ENCODE measurements at places on chromosomes 11 and 22.

GRCh38 chr22:46596819-46597218 is 23.4 kb upstream of the GRAMD4 start:
- no peak for DNase-seq

GRCh38 chr22:29519996-29520395 is 33.6 kb downstream of the THOC5 start:
- DNase-seq: no peak

- DNase-seq: no peak
These were observed 188.3 kb downstream of the OPCML start for GRCh38 chr11:133343951-133344350.

- DNase-seq: no peak
These were observed 99.4 kb downstream of the SHANK2 start for GRCh38 chr11:71153005-71153390.

- DNase-seq: no peak
These were observed 20.7 kb downstream of the RPUSD4 start for GRCh38 chr11:126190792-126191191.

DNA sequence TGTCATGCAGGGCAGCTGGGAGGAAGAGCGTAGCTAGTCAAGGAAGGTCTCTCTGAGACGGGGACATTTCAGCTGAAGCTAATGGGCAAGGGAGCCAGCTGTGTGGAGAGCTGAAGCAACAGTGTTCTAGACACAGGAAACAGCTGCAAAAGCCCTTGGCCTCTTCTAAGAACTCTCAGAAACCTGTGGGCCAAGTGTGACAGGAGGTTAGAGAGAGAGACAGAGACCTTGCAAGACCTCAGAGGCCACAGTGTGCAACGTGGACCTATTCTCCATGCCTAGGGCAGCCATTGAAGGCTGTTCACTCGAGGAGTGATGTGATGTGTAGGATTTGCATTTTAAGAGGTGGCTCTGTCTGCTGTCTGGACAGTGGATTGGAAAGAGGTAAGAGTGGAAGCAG is 48.7 kb upstream of the TNRC6B start:
- DNase-seq: no peak

DNA sequence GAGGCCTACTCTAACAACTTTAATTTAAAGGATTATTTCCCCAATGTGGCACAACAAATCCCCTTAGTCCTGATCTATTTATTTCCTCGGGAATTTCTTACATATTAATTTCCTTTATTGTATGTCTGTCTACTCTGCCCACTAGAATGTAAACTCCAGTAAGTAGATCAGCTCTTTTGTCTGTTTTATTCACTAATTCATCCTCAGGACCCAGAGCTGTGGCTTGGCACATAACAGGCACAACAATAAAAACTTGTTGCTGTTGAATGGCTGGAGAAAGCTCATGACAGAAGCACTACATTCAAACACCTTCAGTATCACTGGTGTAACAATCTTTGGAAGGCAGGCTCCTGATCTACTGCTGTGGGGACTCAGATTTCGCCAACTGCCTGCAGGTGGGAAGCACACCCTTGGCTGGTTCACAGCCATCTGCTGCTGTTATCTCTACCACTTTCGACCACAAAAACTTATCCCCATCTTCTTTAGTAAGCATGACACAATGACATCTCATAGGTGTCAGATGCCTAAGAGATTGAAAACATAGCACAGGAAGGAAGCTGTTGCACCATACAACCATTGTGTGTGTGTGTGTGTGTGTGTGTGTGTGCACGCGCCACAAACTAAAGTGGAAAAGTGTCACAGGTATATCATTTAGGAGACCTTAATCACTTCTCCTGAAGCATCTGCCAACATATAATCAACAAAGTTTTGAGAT is 11.9 kb downstream of the HIRA start:
- DNase-seq: no peak

- DNase-seq: no peak
These were observed 6.8 kb downstream of the QSER1 start for GRCh38 chr11:32899438-32899837.

GRCh38 chr11:60658409-60658808 is 41.0 kb upstream of the MS4A8 start:
- DNase-seq: no peak

DNA sequence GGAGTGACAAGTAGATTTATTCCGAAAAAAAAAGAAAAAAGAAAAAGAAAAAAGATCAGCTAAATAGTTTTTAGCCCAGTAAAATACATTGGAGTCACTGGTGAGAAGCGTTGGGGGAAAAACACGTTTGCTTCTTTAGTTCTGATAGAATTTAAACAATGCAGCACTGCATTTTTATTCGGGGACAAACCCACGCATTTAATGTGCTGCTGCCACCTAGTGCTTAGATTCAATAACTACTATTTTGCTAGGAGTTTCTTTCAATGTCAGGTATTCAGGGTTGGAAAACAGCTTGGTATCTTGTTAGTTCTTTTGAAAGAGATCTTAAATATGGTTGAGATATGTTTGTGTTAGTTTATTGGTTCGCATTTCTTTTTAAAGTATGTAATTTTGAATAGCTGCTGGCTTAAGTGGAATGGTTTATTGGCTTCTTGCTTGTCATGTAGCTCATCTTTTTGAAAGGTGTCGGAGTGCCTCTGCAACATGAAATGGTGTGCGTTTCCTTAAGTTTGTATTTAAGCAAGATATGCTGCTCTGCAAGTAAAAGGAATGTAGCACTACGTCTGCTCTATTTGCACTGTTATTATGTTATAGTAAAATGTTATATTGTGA is 41.9 kb downstream of the SVIP start:
- peak; percentile 46 for DNase-seq

DNA sequence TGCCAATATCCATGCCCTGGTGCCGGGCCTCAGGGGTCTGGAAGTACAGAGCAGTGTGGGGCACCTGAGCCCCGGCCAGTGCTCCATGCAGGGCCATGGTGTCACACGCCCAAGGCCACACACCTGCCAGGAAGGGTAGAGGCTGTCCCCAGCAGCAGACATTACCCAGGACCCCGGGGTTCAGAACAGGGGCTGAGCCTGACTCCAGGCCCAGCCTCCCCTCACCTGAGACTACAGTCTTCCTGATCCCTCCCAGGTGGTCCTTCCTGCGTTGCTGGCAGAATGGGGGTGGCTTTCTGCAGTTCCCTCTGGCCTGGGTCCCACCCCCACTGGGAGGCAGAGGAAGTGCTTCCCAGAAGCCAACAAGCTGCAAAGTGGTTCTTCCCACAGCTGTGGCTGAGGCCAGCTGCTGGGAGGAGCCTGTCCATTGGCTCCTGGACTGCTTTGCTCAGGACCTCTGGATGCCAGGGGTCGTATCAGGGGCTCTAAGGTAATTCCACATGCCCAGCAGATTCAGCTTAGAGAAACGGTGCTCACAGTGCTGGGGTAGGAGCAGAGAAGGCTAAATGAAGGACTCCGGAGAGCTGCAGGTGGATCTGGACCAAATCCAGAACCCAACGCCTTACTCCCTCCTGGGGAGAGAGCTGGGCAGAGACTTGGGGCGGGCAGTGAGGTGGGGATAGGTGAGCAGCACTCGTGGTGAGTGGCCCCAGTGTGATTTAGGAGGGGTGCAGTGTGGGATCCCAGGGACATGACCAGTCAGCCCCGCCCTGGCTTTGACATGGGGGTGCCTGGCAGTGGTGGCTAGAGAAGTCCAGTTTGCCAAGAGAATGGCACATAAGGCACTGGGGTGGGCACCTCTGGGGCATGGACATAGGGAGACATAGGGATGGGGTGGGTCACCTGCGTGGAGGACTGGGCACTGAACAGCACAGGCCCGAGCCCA is 12.6 kb downstream of the TCIRG1 start:
- DNase-seq: no peak

DNA sequence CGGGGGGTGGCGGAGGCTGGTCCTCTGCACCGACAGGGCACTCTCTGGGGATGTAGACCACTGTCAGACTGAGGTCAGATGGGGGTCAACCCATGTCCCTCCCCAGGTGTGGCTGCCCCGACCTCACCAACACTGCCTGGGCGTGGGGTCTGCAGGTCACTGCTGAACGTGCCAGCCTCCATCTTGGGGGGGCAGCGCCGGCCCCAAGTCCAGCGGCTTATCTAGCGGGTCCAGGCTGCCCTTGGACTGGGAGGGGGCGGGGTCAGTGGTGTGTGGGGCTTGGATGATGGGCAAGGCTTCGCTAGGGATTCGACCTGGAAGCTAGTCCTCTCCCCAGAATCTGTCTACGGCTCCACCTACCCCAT is 178.2 kb downstream of the IGLL1 start:
- no peak for DNase-seq

- DNase-seq: no peak
These were observed 36.8 kb upstream of the RBFOX2 start for GRCh38 chr22:36065462-36065774.

DNA sequence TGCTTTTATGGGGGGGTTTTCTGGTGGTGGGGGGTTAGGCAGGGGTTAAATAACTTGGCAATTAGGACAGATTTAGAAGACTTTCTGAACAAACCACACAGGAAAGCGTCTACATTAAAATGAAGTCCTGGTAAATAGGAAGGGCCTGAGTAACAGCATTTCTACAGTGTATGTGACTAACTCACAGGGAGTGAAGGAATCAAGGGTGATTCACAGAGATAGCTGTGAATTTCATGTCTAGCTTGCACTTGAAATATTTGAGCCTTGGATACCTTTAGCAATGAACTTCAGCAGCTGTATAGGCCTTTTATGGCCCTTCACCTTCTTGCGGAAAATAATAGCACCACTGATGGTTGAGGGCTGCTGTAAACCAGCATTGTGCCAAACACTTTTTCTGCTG is 26.1 kb upstream of the LDHA start:
- DNase-seq: no peak

DNA sequence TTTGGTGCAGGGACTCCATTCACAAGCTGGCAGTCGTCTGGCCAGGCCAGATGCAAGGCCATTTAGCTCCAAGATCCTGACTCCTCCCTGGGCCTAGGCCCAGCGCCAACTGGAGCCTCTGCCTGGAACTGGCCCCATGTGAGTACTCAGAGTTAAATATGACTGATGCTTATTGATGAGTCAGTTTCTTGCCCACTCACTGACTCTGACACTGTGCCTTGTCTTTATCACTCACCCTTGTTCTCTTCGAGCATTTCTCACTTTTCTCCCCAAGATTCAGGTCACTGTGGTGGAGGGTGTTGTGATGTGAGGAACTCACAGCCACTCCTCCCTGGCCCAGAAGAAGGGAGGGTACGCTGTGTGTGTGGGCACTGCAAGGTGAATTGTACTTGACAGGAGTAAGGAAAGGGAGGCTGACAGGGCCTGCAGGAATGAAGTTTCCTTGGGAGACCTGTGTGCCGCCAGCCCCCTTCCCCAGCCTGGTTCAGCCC is 23.2 kb upstream of the ST3GAL4 start:
- no peak for DNase-seq

DNA sequence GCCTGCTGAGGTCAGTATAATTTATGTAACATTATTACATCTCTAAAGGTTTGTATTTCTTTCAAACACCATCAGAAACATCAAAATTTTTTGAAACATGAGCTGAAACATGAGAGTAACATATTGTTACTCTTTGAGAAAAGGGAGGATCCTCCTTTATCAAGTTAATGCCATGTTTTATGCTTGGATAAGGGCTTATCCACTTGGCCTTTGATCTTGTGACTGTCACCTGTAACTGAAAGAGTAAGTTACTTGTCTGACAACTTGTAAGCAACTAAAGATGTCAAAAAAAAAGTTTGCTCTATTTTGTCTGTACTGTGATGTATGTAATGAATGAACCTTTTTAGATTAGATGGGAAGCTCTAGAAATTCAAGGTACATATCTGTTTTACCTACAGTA is 59.6 kb downstream of the FAR1 start:
- no peak for DNase-seq

- DNase-seq: no peak
These were observed 353.7 kb downstream of the INSC start for GRCh38 chr11:15468466-15468865.

DNA sequence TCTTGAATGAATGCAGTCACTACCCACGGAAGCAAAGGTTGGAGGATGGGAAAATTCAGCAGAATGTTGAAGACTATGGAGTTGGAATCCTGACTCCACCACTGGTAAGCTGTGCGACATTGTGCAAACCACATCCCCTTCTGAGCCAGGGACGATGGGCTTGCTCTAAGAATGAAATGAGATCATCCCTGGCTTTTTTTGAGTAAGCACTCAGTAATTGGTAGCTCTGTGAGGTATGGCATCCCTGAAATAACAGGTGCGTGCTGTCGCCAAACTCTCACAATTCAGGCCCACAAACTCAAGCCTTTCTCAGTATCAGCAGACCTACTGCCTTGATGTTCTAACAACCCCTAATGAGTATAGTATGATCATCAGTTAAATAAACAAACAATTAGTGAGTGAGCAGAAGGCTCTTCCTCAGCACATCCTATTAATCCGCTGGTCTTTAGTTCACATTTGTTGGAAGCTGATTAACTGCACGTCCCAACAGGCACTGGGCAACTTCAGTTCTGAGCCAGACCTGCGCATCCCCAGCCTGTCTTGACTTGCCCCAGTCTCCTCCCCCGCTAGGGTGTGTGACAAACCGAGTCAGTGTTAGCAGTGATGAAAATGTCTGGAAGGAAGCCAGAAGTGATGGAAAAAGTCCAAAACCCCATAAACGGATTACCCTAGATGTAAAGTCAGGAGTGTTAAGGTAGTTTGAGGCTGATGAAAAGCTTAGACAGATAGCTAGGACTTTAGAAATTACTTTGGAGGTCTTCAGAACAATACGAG is 235.5 kb downstream of the GRIK4 start:
- DNase-seq: no peak

GRCh38 chr11:113363996-113364641 is 23.5 kb upstream of the ANKK1 start:
- no peak for DNase-seq

DNA sequence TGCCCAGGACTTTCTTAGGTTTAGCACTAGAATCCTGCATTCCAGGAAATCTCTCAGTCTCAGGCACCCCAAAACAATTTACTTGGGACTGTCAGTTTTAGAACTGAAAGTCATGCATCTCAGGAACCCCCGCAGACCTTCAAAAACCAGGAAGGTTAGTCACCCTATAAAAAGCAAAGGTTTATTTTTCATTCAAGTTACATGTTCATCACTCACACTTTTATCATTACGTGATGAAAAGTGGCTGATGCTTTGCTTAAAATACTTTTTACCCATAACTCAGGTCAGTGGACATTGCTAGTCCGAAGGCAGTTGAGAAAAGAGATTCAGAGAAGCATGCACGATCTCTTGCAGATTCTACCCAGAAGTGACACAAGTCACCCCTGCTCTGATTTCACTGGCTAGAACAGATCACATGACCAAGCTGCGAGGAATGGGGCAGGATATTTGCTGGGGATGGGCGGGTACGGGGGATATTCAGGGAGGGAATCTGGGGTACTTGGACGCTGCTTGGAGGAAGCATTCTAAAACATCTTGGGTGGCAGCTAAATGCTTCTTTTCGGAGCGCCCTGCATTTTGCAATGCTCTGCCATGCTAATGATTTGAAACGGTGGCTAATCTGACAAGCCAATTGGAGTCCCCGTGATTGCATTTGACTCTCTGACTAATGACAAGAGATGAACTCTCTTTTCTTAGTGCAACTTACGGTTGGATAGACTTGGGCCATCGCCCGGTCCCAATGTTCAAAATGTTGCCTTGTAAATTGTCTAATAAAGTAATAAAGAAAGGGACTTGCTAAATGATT is 110.2 kb downstream of the MIAT start:
- no peak for DNase-seq

- no peak for DNase-seq
These were observed 116.1 kb upstream of the VPREB1 start for GRCh38 chr22:22128440-22128839.

- no peak for DNase-seq
These were observed 209.2 kb upstream of the SORL1-AS1 start for GRCh38 chr11:121661880-121662486.
